ENCODE measurements at places on chromosomes 7 and 10. TPM values are rescaled to one million over a fixed set of nuclear protein-coding genes. Genes with fewer than 3 reads are reported as not detected.

Gene EGR2
- 6.6 TPM for total RNA-seq

Gene CACNB2
- total RNA-seq, result 0.85 TPM

Gene PNLIPRP1
- total RNA-seq, result not detected

Gene ZPBP
- 0.14 TPM for total RNA-seq

Gene PRKCQ
- total RNA-seq, result 55.2 TPM
